ENCODE measurements at places on chromosomes 1 and 21.

DNA sequence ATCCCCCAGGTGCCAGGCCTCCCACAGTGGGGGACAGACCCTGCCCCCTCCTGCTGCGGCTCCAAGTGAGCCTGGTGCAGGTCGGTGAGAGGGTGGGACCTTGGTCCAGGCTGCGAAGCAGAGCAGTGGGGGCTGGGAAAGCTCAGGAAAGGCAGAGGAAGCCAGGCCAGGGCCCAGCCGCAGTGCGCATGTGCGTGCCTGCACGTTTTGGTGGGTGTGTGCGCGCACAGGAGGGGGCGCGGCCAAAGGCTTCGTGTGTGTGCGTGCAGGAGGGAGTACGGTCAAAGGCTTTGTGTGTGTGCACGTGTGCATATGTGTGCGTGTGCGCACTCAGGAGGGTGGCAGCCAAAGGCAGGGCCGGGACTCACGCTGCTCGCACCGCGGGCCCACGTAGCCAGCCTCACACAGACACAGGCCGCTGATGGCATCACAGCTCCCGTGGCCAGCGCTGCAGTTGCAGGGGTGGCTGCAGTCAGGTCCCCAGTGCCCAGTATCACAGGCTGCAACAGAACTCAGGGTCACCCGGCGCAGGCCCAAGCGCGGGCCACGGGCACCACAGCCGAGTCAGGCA, 45.9 kb downstream of the ARHGEF16 start:
- DNase-seq, result no peak

DNA sequence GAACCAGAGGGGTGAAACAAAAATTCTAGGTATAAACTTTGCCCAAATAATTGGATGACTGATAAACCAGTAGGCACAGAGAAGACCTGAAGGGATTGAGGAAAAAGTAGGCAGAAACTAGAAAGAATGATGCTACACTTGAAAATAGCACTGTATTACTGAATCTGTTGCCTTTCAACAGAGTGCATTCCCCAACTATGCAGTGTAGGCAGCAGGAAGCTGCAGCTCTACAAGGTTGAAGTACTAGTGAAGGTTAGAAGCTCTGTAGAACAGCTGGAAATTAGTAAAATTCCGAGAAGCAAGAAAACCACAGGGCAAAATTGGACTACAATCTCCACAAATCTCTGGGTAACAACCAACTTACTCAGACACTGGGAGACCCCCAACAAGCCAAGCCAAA, 27.4 kb downstream of the ZNF644 start:
- DNase-seq, result no peak

- DNase-seq, result no peak
Observed at GRCh38 chr1:13487143-13487868, 26.5 kb downstream of the LRRC38 start.

DNA sequence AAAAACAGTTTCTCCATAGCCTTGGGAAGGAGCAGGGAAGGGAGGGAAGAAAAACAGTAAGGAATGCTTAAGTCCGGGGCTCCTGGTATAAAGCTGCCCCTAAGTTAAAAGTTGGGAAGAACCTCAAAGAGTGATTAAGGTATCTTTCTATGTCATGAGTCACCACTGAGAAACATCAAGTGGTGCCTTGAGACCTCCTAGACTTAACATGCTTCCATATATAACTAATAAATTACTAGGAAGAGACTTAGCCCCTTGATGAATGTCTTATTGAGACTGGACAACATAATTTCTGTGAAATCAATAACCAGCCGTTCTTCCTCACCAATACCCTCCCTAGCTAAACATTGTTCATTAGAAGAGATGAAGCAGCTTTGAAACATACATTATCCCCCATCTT, 121.8 kb upstream of the SLC44A3 start:
- DNase-seq, result no peak

- DNase-seq, result no peak
Observed at GRCh38 chr1:209634005-209634737, 18.1 kb downstream of the LAMB3 start.

DNA sequence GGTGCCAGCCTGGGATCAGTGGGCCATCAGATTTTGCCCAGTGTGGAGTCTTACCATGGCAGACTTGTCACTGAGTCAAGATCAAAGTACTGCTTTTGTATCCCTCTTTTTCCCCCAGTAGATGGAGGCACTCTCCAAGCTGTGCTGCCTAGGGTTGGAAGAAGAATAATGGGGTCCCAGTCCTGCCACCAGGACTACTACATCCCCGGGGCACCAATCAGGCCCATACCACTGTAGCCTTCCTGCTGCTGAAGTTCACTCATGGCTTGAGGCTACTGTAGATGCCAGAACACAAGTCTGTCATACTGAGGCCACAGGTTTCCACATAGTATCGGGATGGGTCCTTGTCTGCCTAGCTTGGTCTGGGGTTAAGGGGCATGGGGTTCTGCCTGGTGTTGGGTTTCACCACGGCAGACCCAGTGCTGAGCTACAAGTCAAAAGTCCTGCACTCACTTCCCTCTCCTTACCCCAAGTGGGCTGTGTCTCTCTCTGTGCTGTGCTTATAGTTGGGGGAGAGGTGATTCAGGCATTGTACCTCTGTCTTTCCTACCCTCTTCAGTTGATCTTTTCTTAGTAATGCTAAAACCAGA, 53.4 kb downstream of the PKN2 start:
- DNase-seq, result no peak

DNA sequence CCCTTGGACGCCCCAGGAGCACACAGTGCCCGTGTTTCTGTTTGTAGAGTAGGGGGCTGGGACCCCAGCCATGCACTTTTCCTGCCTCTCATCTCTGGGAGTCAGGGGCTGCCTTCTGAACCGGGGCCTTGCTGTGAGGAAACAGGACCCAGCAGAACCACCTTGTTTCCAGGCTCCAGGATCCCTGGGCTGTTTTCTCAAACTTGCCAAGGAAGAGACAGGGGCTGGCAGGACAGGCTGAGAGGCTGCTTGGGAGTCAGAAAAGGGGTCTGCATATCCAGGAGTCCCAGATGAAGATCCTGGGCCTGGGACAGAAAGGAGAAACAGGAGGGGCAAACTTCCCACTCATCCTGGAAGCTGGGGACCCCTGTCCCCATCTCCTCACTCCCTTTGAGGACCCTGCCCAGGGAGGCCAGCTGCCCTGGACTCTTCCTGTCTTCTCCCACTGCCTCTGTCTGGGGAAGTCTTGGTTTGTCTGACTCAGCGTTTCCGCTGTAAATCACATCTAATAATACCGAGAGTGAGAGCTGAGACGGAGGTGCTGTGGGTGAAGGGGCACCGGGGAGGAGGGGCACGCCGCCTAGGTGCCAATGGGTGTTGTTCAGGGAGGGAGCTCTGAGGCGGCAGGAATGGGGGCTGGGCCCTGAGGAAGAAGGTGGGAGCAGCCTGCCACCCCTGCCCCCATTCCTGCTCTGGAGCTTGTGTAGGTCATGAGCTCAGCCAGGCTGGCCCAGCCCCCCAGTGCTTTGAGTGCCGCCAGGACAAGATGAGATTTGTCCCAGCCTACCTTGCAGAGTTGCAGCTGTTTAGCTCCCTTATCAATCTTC, 16.7 kb downstream of the POU3F1 start:
- DNase-seq, result peak; percentile 37

DNA sequence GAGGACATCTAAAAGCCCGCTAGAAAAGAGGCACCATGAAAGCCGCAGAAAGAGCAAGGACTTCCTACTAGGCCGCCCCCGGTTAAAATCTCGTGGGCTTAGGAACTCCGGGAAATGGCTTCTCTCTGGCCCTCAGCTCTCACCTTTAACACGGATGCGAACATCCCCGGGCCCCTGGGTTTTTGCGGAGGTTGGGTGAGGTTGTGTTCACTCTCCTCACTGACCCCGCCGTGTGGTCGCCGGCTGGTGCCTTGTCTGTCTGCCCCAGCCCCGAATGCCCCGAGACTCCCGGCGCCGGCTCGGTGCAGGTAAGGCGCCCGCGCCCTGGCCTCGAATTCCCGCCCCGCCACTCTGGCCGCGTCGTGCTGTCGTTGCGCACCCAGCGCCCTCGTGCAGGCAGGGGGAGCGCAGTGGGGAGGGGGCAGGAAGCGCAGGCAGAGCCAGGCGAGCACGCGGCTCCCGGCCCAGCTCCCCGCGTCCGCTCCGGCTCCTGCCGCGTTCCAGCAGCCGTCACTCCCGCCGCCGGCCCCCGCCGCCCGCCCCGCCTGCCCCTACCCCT, at the start of gene SHISAL2A:
SHISAL2A (plus strand) TSS at position 437 of the 559 bp plus-strand sequence. CDS start 326 bp downstream, outside the sequence.
- peak; percentile 69 for DNase-seq

GRCh38 chr1:96331596-96331995, 390.0 kb upstream of the PTBP2 start:
- no peak for DNase-seq

GRCh38 chr1:207745285-207745684, 6.6 kb upstream of the CD46 start:
- no peak for DNase-seq

- DNase-seq, result no peak
Observed at GRCh38 chr1:109466125-109466451, 258 bp upstream of the SYPL2 start.

DNA sequence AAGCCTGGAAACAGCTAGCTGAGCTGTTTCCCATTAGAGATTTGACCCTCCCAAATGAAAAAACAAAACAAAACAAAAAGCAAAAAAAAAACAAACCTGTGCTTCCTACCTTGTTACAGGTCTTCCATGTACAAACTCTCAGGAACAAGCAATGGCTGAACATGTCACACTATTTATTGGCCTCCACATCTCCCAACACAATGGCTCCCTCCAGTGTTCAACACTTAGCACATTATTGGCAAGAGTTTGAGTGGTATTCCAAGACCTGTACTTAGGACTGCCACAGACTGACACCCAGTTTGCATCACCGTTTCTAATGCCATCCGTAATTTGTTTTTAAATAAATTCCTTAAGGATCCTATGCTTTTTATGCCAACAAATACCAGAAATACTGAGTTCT, 195.0 kb upstream of the OLFM3 start:
- no peak for DNase-seq

DNA sequence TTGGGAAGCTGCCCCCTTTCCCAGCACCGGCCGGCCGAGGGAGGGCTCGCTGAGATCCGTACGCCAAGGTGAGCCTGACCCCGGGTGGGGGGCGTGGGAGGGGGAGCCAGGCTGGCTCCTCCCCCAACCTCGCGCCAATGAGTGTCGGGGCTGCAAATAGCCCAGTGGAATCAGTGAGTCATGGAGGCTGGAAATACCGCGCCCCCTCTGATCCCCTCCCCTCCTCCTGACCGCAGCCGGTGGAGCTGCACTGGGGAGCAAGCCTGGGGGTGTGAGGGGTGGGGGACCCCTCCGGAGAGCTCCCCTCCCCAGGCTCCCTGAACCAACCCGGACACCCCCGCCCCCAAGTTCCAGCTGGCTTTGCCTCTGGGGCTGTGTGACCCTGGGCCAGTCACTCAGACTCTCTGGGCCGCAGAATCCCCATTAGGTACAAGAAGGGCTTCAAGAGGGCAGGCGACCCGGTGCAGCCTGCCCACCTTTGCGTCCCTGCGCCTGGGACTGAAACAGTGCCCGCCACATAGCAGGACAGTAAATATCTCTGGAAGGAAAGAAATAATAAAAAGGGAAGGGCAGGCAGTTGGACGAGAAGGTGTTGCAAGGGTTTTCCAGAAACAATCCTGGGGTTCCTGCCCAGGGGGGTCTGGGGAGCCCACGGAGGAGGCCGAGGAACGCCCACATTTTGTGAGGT, 4.5 kb downstream of the HSPB7 start:
- DNase-seq, result peak; percentile 40

GRCh38 chr1:15214527-15214926, 32.5 kb upstream of the FHAD1 start:
- no peak for DNase-seq

- DNase-seq, result no peak
Observed at GRCh38 chr1:121458291-121459048, 273.7 kb downstream of the SRGAP2C start.
